ENCODE measurements at places on chromosomes 16 and 17.

DNA sequence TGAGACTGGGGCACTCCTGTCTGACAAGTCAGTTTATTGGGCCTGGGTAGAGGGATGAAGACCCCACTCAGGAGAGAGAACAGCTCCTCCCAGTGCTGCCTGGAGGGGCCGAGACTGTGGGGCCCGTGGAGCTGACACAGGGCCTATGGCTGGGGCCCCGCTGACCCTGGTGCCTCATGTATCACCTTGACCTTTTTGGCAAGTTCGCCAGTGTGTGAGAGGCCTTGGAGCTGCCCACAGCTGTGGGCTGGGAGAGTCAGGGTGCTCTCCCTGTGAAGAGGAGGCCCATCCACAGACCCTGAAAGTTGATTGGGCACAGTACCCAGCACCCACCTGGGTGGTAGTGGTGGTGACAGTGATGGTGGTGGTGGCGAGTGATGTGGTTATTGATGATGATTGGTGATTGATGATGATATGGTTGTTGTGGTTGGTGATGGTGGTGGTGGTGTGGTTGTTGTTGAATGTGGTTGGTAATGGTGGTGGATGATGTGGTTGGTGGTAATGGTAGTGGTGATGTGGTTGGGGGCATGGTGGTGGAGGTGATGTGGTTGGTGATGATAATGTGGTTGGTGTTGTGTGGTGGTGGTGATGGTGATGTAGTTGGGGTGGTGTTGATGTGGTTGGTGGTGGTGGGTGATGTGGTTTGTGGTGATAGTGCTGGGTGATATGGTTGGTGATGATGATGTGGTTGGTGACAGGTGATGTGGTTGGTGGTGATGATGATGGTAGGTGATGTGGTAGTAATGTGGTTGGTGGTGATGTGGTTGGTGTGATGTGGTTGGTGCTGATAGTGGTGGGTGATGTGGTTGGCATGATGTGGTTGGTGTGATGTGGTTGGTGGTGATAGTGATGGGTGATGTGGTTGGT lies 29.1 kb downstream of the BAHCC1 start:
- no peak for DNase-seq

- DNase-seq: no peak
Measured at GRCh38 chr17:66676421-66676820, 158.5 kb upstream of the CACNG5 start.

DNA sequence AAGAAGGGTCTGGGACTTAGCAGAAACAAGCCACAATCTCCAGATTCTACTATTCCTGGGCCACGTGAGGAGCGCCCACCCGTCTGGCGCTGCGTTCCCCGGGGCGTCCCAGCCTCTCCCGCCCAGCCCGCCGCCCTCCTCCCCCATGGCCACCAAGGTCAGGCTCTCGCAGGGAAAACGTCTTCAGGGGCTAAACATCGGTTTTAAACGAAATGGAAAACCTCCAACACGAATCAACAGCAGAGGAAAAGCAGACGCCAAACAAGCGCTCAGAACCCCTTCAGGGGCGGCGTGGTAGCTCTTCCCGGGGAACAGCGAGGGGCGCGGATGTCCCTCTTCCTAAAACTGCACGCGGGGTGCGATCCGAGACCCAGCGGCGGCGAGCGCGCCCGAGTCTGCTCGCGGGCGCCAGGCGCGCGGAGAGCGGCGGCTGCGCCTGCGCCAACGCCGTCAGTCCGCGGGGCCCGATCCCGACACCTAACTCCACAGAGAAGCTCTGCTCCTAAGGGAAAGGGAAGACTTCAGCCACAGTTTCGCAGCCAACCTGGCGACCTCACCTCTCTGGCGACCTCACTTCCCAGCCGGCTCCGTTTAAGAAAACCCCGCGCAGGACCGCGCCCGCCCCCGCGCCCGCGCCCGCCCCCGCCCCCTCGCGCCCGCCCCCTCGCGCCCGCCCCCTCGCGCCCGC lies 505 bp upstream of the COG1 start:
- peak; percentile 57 for DNase-seq

DNA sequence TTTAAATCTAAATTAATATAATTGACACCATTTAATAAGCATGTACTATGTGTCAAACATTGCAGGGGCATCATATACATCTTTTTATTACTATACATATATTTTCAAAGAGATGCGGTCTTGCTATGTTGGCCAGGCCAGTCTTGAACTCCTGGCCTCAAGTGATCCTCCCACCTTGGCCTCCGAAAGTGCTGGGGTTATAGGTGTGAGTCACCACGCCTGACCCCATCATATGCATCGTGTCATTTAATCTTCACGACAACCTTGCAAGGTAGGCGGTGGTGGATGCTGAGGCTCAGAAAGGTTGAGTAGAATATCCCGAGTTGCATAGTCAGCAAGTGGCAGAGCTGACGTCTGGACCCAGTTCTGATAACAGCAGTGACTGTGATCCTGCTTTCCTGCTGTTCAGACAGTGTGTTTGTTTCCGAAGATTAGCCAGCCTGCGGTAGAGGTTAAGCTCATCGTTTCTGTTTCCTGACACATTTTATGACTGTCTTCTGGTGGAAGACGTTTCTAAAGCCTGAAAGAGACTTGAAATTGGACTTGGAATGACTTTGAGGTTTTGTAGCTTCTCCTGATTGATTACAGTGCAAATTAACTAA lies 316.6 kb downstream of the SNX29 start:
- DNase-seq: no peak

GRCh38 chr16:252366-253337 lies 18.0 kb downstream of the FAM234A start:
- no peak for DNase-seq

- peak; percentile 69 for DNase-seq
Measured at GRCh38 chr16:11051879-11052808, 107.8 kb downstream of the CLEC16A start.

DNA sequence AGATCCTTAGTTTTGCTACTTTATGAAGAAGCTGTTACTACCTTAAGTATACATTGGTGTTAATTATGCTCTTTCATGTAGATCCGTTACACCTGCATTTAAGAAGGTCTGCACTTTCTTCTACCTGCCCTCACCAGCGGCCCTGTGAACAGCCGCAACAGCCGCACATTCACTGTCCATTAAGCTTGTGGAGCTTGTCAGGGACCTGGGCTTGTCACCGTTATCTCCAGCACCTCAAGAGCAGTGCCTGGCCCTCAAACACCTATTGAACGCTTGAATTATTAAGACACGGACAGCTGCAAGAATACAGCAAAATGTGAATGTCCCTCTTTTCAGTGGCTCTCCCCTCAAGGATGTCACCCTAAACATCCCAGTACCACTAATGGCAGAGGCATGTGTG lies 3.0 kb upstream of the MXRA7 start:
- no peak for DNase-seq

DNA sequence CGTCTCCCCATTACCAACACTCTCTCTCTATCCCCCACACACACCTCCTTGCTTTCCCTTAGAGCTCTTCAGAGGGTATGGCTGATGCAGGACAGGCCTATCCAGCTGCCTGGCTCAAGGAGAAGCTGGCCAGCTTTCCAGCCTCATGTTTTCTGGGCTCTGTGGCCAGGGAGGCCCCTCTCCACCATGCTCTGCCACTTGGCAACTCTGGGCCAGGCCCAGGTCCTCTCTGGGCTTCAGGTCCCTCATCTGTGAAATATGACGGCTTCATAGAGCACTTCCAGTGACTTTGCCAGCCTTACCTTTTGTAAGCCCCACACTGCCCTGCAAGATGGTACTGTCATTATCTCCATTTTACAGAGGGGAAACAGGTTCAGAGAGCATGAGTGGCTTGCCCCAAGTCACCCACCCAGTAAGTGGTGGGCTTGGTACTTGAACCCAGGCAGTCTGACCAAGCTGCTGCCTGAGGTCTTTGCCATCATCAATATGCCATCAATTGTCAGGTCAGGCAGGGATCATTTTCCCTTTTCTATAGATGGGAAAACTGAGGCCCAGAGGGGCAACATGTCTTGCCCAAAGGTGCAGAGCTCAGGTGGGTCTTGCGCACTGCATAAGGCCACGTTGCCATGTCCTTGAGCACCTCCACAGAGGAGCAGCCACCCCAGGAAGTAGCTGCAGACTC lies 548 bp upstream of the ADGRG5 start:
- no peak for DNase-seq

DNA sequence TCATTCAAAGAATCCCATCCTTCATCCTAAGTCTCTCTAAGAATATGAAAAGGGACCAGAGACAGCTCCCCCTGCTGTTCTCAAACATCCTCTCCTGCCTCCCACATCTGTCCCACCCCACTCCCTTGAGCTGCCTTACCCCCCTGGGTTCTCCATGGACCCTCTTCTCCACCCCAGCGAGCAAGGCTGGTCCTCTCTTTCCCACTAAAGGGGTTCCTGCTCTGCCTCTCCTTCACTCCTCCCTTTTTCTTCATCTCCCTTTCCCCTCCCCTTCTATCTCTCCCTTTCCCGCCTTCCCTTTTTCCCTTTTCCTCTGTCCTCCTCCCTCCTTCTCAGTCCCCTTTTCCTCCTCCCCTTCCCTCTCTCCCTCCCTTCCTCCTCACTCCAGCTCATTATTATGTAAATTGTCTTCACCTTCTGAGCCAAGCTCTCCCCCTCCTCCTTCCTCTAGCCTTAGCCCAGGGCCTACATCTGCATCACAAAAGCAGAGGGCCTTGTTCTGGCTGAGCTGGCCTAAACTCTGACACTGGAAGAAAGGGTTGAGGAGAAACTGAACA lies 90.0 kb downstream of the GNAO1 start:
- DNase-seq: no peak

- no peak for DNase-seq
Measured at GRCh38 chr17:77164483-77165091, 23.8 kb downstream of the SEC14L1 start.

- DNase-seq: no peak
Measured at GRCh38 chr17:3809135-3809534, 8.1 kb upstream of the ITGAE start.

- no peak for DNase-seq
Measured at GRCh38 chr17:73508057-73508930, 136.0 kb downstream of the SDK2 start.

- DNase-seq: no peak
Measured at GRCh38 chr17:48463526-48463925, 33.5 kb upstream of the SKAP1 start.

Data from stimulated activated CD8-positive, alpha-beta memory T cell treated with anti-CD3 and anti-CD28 coated beads, Interleukin-2, amount 100 ng/mL, for 48 hours (primary cell).